ENCODE measurements at places on chromosomes 12 and 14. TPM values are rescaled to one million over a fixed set of nuclear protein-coding genes. Genes with fewer than 3 reads are reported as not detected.

DNA sequence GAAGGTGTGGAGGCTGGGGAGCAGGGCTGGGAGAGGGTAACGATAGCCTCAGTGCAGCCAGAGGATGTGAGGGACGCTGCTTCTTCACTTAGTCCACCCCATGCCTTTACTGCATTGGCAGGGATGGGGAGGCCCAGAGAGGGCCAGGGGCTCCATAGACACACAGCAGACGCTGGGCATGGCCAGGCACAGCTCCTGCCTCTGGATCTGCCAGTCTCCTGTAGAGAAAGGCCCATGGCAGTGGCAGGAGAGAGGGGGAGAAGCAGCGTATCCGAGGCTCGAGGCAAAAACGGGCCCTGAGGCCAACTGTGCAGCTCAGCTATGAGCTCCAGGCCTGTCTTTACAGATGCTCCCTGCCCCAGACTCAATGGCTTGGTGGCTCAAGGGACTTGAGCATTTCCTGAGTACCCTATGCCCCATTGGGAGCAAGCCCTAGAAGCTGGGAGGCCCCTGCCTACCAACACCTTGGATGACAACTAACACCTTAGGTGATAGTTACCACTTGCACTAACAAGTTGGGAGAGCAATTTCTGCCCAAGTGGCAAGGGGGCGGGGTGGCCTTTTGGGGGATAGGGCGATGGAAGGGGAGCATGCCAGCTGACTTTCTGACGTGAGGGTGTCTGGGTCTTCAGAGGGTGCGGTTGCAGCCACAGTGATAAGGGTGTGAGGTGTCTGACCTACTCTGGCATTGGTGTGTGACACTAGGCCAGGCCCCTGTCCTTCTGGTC, 5.0 kb upstream of the LBHD2 start:
- DNase-seq: no peak

The NTS gene
- not detected for total RNA-seq

The KDM2B gene
- 17.0 TPM for total RNA-seq

The NUAK1 gene
- total RNA-seq: 14.9 TPM

The CRIP1 gene
- total RNA-seq: not detected

DNA sequence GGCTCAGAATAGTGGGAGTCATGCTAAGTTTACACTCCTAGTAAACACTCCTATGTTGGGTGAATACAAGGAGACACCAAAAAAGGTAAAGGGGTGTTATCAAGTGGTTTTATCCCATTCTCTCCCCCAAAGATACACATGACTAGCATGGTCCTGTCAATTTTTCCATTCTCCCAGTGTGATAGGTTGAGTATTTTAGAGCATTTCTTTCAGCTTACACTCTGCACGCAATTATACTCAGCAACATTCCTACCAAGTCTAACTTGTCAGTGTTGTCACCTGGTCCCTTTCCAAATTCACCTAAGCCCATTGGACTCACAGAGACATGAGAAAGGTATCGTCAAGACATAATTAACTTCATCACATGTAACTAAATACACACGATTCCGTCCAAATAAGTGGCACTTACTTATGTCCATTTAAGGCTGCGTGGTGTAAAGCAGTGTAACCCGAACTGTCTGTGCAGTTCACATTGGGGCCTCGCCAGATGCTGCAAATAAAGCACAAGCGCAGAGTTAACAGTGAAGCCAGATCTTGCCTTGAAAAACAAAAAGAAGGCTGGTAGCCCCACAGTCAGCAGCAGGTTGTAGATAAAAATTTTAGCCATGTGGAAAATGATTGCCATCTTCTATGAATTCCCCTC, 159.7 kb downstream of the ANKS1B start:
- no peak for DNase-seq

All from M059J (cell line).